ENCODE measurements at places on chromosomes 6 and 20.

DNA sequence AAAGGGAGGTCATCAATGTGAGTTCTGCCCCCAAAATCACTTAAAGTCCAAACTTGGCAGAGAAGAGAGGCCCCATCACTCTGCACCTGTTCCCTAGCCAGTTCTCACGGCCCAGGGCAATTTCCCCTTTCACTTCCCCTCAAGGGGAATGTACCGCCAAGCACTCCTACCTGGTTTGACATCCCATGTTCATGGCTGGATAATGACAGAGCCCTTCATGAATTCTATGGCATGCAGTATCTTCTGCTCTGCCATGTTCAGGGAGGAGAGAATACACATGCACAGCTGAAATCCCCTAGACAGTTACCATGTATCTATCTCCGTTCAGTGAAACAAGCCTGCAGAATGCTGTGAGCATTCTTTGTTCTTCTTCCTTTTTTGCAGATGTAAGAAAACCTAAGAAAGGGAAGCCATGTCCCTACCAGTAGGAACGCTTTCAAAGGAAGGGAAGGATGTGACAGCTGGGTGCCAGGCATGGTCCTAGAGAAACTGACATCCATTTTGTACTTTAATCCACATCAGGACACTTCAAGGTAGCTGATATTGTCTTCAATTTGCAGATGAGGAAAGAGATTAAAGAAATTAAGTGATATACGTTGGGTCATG, 79.8 kb upstream of the ARID1B start:
- DNase-seq, result no peak

DNA sequence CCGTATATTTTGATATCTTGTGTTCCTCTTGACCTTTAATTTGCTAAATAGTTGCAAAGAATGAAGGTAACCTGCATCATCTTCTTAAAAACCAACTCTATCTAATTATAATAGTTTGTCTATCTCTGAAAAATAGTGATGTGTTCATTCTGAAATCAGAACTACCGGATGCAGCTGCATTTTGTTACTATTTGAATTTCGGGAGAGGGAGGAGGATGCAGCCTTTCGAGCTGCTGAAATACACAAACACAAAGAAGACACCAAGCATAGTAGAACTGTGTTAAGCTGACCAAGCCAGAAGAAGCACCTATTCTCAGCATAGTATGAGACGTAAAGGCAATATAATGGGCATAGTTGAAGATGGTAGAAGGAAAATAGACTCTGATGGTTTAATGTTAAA, 33.1 kb downstream of the PTPN1 start:
- no peak for DNase-seq

- no peak for DNase-seq
Measured at GRCh38 chr6:21907291-21907690, 313.7 kb downstream of the SOX4 start.

- DNase-seq, result no peak
Measured at GRCh38 chr6:115582386-115582785, 478.3 kb downstream of the FRK start.

DNA sequence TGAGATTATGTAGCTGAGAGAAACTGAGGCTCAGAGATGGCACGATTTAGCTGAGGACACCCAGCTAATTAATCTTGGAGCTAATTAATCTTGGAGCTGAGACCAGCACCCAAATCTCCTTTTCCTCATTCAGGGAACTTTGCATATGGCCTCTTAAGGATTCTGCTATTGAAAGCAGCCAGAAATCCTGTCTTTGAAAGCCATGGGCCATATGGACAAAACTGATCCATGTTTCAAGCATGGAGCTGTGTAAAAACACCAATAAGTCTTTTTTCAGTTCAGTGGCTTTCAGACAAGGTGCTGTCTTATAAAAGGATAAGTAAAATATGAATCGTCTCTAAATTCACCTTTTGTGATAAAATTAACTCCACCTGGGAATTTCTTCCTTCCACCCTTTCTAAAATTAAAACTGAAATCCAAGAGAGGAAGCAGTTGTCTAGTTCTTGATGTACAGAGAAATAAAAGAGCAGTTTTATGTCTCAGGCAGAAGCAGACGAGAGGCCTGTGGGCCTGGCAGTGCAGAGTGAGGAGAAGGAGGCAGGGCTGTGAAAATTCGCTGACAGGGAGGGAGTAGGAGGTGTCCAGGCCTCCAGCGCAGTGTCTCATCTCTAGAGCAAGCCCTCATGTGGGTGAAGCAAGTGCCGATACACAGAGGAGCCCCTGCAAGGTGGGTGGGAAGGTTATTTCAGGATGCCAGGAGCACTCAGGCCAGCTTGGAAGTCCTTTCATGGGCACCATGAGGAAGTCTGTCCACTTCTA, 266.9 kb downstream of the UST start:
- no peak for DNase-seq

DNA sequence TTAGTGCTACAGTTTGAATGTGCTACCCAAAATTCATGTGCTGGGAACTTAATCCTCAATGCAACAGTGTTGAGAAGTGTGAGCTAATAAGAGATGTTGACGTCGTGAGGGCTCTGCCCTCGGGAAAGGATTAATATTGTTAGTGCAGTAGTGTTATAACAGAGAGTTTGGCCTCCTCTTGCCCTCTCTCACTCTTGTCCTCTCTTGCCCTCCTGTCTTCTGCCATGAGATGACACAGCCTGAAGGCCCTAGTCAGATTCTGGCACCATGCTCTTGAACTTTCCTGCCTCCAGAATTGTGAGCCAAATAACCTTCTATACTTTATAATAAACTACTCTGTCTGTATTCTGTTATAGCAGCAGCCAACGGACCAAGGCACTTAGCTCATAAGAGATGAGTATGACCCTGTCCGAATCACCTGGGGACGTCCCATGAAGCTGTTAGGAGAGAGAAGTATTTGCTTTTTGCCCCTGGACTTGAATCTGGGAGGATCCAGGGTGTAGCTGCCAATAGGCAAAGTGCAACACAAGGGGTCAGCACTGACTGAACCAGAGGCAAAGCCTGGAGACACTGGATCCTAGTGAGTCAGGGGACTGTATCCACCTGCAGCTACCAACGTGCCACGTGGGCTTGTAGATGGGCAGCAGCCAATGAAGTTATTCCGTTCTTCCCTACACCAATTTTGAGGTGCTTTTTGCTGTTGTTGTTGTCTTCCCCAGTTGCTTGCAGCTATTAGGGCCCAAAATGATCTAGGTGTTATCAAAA, 233.7 kb downstream of the THBS2 start:
- DNase-seq, result no peak

GRCh38 chr6:165961233-165961632, 206.4 kb downstream of the TBXT start:
- DNase-seq, result no peak

- DNase-seq, result no peak
Measured at GRCh38 chr20:54340206-54340605, 132.3 kb downstream of the PFDN4 start.

DNA sequence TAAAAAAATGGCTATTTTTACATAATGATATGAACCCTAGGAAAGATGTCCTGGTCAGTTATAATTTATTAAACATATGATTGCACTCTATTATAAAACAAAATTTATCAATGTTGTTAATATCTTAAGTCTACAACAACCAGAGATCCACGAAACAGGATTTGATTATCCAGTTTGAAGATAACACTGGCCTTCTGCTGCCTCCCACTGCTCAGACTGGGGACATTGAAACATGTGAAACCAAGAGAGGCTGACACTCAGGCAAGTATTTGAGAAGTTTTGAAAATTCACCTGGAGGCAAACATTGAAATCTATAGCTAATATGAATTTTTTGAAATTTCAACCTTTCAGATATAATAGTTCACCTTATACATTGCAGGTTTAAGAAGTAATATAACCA, 219.3 kb upstream of the HSF2 start:
- DNase-seq, result no peak

DNA sequence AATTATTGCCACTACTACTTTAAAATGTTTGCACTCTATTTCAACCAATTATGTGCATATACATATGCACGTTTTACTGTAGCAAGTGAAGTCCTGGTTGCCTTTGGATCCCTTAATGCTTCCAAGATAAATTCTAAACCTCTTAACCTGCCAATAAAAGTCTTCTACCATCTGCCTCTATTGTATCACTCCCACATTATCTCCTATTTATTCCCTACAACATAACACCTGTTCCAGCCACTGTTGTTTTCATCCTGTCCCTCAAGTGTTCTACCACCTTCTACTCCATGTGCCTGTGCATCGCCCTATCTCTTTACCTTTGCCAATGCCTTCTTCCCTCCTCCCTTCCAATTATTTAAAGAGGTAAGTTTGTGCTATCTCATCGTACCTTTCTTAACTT, 499.0 kb upstream of the RNF217 start:
- DNase-seq, result peak; percentile 84

- no peak for DNase-seq
Measured at GRCh38 chr6:108742041-108742440, 106.2 kb upstream of the ARMC2 start.

- peak; percentile 78 for DNase-seq
Measured at GRCh38 chr6:34538581-34538980, 17.5 kb downstream of the SPDEF start.

- DNase-seq, result no peak
Measured at GRCh38 chr6:79250559-79250958, 16.1 kb upstream of the HMGN3 start.

DNA sequence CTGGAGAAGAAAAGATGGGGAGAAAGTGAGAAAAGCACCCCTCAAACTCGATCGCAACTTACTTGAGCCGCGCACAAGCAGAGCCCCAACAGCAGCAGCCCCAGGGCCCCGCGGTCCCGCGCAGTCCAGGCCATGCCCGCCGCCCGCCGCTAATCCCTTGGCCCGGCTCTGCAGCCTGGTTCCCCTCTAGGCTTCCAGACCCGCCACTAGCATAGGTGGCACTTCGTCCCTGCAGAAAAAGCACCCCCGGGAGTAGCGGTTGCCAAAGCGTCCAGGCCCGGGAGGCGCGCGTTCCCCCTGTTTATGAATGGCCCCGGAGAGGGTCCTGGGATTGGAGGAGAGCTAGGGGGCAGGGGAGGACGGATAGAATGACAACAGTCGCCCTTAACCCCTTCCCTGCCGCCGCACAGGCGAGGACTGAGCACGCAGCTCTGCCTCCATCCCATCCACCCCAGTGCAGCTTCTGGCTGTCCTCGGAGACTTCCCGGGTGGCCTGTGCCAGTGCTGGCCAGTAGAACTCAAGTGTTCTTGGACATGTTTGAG, 19.9 kb downstream of the COL9A1 start:
- no peak for DNase-seq

DNA sequence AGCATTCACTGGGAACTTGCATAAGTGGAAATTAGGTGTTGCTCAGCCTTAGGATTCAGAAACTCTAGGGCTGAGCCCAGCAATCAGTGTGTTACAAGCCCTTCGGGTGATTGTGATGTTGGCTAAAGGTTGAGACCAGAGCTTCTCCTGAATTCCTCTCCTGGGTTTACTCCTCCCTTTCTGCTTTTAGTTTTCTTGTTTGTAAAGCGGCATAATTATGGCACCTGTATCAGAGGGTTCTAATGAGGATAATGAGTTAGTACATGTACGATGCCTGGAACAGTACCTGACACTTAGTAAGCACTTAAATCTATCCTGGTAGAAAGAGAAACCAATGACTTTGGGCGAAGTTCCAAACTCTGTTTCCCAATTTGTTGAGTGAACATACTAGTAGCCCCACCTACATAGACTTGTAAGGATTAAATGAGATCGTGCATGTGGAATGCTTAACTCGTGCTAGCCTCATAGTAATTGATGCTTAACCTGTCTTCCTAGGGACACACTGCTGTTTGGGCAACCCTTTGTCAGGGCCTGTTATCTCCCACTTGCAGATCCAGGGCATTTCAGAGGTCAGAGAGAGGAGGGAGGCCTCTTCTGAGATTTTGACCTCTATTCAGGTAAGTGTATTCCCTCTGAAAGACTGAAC, 932 bp upstream of the EZR start:
- no peak for DNase-seq

- DNase-seq, result no peak
Measured at GRCh38 chr6:8085053-8085511, 17.3 kb downstream of the EEF1E1 start.

DNA sequence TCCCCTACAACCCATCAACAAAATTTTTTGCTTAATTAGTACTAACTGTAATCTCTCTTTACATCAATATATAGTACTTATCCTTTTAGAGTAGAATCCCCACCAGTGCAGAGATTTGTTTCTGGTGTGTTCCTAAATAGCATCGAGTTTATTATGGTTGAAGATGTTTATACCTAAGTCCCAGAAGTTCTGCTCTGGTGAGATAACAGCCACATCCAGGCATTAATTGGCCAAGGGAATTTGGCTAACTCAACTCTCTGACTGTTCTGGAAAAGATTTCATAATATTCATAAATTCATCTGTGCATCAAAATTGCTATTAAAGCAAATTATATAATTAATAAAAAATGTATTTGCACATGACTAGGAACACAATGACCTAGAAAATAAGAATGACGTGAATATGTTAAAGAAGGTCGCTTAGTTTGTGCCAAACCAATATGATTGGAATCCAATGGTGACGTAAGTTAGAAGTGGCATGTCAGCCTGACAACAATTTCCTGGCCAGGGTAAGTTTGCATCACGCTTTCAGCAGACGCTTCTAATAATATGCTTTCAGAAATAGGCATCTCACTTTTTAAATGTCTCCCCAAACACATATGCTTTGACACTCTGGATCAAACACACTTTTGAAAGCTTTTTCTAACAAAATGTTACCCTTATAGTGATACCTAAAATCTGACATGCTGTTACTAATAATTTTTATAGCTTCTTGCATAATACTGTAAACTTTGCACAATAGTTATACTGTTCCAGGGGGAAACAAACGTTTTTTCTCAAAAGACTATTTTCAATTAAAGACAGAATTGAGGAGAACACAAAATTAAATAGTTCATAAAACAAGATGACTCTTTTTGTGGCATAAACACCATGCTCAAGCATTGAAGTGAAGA, 236.7 kb downstream of the TENT5A start:
- no peak for DNase-seq
